ENCODE measurements at places on chromosomes 4 and X. TPM values are rescaled to one million over a fixed set of nuclear protein-coding genes. Genes with fewer than 3 reads are reported as not detected.
A peak's percentile ranks its signal among the peaks of the same experiment; 100 is the strongest.

DNA sequence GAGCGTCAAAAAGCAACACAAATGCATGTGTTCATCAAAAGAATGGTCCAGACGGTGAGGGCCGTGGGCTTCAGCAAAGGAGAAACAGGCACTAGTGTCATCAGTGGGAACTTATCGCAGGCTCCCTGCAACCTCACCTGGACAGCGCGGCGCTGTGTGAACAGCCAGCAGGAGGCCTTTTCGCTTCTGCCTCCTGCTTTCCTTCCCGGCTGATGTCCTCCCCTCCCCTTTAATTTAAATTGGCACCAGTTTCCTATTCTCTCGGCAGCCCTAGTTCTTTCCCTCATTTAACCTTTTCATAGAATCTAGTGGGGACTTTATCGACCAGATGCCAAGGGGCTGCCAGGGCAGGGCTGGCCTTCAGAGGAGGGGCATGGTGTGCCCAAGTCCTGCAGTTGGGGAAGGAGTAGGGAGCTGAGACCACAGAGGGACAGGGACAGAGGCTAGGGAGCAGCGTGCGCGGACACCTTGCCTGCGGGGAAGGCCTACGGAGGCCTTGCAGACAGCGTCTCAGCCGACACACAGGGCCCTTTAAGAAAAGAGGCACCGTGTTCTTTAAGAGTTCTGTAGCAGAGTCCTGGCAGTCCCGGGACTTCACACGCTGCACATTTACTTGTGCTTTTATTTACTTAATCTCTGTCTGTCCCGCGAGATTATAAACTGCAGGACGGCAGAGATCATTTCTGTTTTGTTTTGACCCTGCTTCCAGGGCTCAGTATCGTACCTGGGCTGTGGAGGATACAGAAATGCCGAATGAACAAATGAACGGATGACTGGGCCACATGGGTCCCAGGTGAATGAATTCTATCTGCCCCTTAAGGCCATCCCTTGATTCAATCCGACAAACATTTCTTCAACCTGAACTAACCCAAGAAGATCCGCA lies 8.4 kb upstream of the SORBS2 start:
- peak; percentile 26 for DNase-seq

- DNase-seq: no peak
Measured at GRCh38 chr4:42732776-42733175, 75.9 kb upstream of the ATP8A1 start.

- no peak for DNase-seq
Measured at GRCh38 chrX:123408821-123409737, 225.0 kb downstream of the GRIA3 start.

DNA sequence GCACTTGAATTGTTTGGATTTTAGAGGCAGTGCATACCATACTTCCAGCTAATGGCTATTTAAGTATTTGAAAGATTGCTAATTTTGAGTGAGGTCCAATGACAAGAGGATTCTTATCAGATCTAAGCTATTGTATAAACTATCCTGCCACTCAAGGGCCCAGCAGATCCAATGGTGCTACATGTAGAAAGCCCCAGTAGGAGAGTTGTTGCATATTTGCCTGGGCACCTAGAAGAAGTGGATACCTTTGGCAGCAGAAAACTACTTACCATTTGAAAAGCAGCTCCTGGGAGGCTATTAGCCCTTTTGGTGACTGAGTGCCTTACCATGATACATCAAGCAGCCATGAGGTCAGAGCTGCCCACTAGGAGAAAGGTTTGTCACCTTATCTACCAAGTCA lies 447.3 kb downstream of the C4orf33 start:
- no peak for DNase-seq

DNA sequence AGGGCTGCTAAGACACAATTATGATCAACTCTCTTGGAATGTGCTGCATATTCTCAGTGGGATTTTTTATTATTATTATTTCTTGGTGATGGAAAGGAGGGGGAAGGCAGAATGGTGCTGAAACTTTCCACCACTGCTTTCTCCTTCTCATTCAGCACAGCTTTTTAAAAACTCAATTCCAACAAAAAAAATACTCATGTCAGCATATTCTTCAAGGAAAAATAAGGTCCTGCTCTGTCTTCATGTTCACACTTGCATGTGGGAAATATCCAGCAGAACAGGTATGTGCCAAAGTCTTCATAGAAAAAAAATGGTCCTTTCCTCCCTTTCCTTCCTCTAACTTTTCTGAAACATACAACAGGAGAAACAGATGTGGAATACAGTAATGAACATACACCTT lies 144.0 kb upstream of the ADAMTS3 start:
- DNase-seq: no peak

- no peak for DNase-seq
Measured at GRCh38 chr4:108543359-108543968, 76.9 kb upstream of the RPL34 start.

GRCh38 chrX:138886769-138887168 lies 175.3 kb upstream of the FGF13 start:
- no peak for DNase-seq

GRCh38 chrX:6768881-6769280 lies 234.0 kb upstream of the VCX3A start:
- no peak for DNase-seq

DNA sequence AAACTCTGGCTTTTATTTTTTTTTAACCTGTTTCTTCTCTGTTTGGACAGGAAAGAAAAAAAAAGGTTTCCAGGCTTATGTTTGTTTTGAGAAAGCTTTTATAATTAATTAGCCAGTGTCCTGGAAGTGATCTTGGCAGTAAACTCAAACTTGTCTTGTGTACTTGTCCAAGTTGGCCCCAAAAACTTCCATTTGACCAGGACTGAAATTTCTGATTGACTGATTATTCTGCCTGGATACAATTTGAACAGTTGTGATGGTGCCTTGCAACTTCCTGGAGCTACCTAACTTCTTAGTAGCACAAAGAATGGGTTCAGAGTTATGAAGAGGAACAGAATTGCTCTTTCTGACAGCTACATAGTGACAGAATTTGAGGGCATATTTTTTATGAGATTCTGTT lies 62.0 kb downstream of the SLC4A4 start:
- DNase-seq: no peak

GRCh38 chr4:2269206-2269531 lies 7.3 kb upstream of the MXD4 start:
- DNase-seq: peak; percentile 26

DNA sequence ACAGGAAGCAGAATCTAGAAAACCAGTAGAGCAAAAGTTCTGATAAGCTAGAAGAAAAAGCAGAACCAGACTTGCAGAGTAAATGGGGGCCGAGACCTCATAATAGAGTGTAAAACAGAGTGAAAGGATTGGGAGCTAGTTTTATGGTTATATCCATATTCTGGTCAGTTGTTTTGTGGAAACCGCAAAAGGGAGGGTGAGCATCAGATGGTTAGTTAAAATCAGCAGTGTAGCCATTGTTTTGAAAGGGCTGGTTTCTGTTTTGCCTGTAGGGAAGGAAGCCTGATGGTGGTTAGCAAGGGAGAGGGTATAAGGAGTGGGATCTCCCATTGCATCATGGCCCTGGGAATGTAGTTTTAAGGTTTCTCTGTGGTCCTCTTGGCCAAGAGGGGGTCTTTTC lies 17.2 kb upstream of the CCNI start:
- no peak for DNase-seq

GRCh38 chrX:482702-483203 lies 96.0 kb upstream of the PPP2R3B start:
- DNase-seq: no peak

DNA sequence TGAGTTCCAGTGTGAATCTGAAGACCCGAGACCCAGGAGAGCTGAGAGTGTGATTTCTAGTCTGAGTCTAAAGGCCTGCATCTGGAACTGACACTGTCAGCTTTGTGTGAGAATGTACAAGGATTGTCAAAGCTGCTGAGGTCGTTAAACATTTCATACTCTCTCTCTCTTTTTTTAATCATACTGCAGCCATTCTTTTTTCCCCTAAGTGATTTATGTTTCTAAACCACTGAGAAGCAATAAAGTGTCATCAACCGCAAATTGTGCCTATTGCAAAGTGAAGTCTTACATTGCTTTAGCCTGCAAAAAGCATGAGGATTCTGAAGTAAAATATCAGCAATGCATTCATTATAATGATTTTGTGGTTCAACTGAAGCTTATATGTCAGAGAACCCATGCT lies 106.0 kb downstream of the ASMT start:
- DNase-seq: no peak

GRCh38 chr4:139645458-139645857 lies 20.2 kb upstream of the MGST2 start:
- no peak for DNase-seq

The WDFY3 gene
- total RNA-seq: 48.6 TPM

The GDPD2 gene
- total RNA-seq: 1.3 TPM

The MAGEB2 gene
- not detected for total RNA-seq

The TASL gene
- total RNA-seq: not detected

The RHOXF2 gene
- not detected for total RNA-seq

The SLC16A2 gene
- 12.6 TPM for total RNA-seq

The CDK16 gene
- 248 TPM for total RNA-seq

The NLGN3 gene
- total RNA-seq: 10.0 TPM

The USP51 gene
- 6.6 TPM for total RNA-seq

The CC2D2A gene
- 18.9 TPM for total RNA-seq
